ENCODE measurements at places on chromosomes 7 and 10.

- no peak for DNase-seq
These were observed 40.6 kb upstream of the ADD3 start for GRCh38 chr10:109966961-109967738.

GRCh38 chr7:93937818-93938217 is 16.3 kb downstream of the GNG11 start:
- DNase-seq = no peak

GRCh38 chr10:110144507-110144906 is 62.9 kb upstream of the MXI1 start:
- no peak for DNase-seq

DNA sequence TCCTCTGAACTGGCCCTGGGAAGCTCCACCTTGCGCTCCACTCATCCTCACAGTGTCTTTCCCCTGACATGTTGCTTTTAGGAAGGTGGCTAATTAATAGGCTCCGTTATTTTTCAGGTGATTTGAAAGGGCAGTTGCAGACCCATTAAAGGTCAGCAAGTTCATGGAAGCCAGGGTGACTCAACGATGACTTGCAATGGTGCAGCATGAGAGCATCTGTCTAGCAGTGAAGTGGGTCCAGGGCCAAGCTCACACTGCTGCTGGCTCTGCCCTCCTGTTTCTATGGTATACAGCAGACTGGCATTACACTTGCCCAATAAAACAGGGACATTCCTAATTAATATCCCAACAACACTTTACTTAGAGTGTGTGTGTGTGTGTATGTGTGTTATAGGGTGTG is 68.8 kb upstream of the WDR11 start:
- DNase-seq = no peak

DNA sequence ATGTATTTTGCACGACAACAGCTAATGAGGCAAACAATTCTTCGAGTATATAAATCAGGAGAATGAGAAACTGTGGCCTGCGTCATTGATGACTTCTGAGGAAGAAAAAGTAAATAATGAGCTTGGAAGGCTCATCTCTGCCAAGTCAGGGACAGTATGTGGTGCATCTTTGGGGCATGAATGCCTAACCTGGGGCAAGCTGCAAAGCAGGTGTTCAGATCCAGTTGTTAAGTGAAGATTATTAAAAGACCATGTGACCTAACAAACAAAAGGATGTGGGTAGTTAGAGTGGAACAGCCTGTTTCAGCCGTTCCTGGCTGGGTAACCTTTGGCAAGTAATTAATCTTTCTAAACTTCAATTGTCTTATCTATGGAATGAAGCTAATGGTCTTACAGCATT is 93.0 kb downstream of the LYZL2 start:
- DNase-seq = no peak

DNA sequence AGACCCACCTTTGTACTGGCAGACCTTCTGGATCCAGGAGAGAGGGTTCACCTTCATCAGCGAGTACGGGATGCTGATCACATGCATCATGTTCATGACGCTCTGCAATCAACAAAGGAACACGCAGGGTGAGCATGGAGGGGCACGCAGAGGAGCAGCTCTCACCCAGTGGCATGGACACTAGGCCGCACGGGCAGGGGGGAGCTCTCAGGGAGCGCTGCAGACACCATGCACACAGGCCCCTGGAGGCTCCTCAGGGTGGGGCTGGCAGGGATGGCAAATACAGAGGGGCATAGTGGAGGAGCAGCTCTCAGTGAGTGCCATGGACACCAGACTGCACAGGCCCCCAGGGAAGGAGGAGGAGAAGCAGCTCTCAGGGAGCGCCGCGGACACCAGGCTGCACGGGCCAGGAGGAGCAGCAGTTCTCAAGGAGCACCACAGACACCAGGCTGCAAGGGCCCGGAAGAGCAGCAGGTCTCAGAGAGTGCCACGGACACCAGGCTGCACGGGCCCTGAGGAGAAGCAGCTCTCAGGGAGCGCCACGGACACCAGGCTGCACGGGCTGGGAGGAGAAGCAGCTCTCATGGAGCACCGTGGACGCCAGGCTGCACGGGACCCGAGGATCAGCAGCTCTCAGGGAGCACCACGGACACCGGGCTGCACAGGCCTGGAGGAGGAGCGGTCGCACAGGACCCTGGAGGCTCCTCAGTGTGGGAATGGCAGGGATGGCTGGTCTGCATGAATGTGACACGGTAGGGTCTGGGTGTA is 249.5 kb downstream of the ZMYND11 start:
- no peak for DNase-seq

- DNase-seq = no peak
These were observed 26.8 kb upstream of the ZNF746 start for GRCh38 chr7:149524394-149524793.

- DNase-seq = no peak
These were observed 32.7 kb upstream of the DMTF1 start for GRCh38 chr7:87119581-87119980.

DNA sequence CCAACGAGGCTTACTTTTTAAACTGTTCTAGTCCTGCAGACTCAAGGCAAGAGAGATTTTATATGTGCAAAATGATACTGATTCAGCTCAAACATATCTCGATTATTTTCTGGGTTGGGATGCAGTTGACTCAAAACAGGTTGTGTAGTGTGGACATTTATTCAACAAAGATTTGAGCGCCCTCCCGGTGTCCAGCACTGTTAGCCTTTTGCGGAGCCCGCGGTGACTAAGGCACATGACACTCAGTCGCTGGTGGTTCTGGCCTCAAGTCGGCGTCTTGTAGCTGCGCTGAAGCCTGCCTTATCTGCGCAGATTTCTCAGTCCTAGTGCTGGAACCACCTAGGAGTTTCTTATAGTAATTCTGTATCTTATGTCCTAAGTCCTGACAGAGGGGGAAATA is 938 bp upstream of the CADPS2 start:
- DNase-seq = no peak

- no peak for DNase-seq
These were observed 239.2 kb downstream of the PTPRN2 start for GRCh38 chr7:158348446-158348845.

DNA sequence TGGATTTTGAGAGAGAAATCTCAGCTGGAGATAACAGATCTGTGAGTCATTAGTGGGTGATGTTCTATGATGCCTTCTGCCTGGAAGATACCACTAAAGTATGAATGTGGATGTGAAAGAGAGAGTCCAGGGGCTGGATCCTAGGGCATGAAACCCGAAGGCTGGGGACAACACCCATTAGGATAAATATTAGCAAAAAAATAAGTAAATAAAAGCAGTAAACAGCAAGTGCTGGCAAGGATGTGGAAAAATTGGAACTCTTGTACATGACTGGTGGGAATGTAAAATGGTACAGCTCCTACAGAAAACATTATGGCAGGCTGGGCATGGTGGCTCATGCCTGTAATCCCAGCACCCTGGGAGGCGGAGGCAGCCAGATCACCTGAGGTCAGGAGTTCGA is 16.6 kb upstream of the MGMT start:
- no peak for DNase-seq

- DNase-seq = no peak
These were observed 351.9 kb upstream of the NPVF start for GRCh38 chr7:25580141-25580540.

DNA sequence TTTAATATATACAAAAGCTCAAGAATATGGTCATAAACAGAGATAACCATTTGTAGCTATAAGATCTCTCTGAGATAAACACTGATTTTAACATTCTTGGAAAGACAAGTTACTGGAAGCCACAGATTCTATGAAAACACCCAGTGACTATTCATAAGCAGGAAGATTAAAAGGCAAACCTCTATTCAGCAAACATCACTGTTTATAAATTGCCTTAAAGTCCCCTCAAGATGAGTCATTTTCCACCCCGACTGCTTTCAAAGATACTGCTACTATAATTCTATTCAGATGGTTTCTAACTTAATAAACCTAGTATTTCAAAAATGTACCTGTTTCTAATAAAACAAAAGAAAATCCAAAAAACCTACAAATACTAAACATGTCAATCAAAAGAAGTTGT is 21.0 kb downstream of the TM9SF3 start:
- no peak for DNase-seq

DNA sequence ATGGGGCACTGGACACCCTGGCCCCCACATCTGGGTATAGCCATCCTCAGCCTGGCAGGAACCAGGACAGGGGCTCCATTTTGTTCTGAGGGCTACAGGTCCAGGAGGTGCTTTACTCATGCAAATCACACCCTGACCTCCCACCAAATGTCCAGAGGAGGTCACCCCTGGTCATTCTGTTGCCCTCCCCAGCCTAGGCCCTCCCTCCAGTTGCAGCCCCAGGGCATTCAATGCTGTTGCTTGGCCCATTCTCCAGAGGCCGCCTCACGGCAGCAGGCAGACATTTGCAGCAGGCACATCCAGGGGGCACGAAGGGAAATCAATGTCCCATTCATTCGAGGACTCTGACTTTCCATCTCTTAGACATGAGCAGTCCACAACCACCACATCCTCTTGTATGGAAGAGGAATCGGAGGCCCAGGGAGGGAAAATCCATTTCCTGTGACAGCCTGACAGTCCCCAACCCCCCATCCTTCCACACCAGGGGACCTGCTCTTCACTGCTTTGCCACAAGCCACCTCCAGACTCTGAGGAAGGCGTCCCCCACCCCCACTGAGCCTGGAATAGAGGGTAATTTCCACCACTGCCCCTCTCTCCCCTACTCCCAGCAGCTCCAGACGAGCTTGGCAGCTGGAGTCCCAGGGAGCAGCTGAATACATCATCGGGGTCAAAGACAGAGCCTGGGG is 76.2 kb upstream of the UNC5B start:
- no peak for DNase-seq

DNA sequence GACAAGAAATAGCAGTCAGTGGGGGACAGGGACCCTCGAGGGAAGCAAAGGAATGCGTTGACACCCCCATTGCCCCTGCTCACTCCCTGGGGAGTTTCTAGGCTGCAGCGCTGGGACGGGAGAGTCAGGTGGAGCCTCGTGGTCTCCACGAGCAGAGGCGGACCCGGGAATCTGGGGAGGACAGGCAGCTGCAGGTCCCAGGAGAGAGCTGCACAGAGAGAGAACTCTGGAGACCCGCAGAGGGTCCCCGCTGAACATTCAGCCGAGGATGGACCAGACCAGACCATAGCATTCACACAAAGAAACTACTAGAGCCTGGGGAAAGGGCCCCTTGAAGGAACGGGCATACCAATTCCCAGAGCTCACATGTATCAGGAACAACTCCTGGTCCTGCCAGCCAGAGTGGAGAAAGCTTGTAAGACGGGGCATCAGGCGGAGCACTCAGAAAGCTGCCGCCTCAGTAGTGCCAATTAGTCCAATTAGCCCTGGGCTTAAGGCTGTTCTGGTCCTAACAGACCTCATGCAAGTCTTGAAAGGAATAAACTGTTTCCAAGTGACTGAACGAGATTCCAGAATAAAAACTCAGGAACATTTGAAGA is 966.7 kb upstream of the ZNF722 start:
- no peak for DNase-seq

- DNase-seq = no peak
These were observed 43.6 kb downstream of the RAB11FIP2 start for GRCh38 chr10:118003126-118003525.

- no peak for DNase-seq
These were observed 143.8 kb upstream of the RHEB start for GRCh38 chr7:151663382-151664100.

DNA sequence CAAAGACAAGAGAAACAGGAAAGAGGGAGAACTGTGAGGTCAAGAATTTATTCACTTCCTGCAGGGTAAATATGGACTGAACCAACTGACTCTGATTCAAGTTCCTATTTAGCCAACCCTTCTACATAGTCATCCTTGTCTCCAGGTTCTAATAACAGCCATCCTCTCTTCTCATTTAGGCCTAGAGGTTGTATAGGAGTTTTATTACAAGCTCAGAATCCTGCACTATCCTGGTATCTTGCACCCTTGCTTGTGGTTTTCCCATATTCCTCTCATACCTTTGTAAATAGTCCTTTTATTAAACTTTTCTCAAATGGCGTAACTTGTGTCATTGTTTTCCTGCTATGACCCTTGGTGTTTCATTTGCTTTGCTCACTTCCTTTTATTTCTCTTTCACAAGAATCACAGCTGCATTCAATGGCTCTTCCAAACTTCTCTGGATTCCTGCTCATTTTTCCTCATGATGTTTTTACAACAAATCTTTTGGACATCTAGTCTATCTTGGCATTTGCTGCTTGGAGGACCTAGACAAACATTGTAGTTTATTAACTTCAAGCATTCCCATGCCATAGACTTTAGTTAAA is 12.4 kb upstream of the OR2A5 start:
- DNase-seq = no peak

- DNase-seq = no peak
These were observed 514.4 kb downstream of the INHBA start for GRCh38 chr7:41188163-41189130.

- no peak for DNase-seq
These were observed 23.5 kb downstream of the CNOT4 start for GRCh38 chr7:135486261-135486920.

- DNase-seq = peak; percentile 1
These were observed 33.1 kb downstream of the GPRIN2 start for GRCh38 chr10:46523119-46523961.

GRCh38 chr7:45085619-45086200 is 3.1 kb downstream of the NACAD start:
- no peak for DNase-seq

All from stimulated activated CD4-positive, alpha-beta T cell treated with anti-CD3 and anti-CD28 coated beads, Interleukin-15, amount 100 ng/mL, for 1 hour (primary cell).